ENCODE measurements at places on chromosomes 2 and 18. TPM values are rescaled to one million over a fixed set of nuclear protein-coding genes. Genes with fewer than 3 reads are reported as not detected.

ANKMY1 gene
- total RNA-seq, result 4.8 TPM

RRM2 gene
- 3.2 TPM for total RNA-seq

GPR45 gene
- not detected for total RNA-seq

FKBP7 gene
- 56.4 TPM for total RNA-seq

REEP1 gene
- not detected for total RNA-seq

SERPINB11 gene
- not detected for total RNA-seq

ABCG5 gene
- not detected for total RNA-seq

ST8SIA5 gene
- not detected for total RNA-seq

CHRNG gene
- total RNA-seq, result not detected

KIF3C gene
- total RNA-seq, result 13.2 TPM

All from bronchial smooth muscle cell (primary cell).